Natural killer cell (primary cell): ENCODE measurements at places on chromosomes 5 and 9. TPM values are rescaled to one million over a fixed set of nuclear protein-coding genes. Genes with fewer than 3 reads are reported as not detected.
A peak's percentile ranks its signal among the peaks of the same experiment; 100 is the strongest.

DNA sequence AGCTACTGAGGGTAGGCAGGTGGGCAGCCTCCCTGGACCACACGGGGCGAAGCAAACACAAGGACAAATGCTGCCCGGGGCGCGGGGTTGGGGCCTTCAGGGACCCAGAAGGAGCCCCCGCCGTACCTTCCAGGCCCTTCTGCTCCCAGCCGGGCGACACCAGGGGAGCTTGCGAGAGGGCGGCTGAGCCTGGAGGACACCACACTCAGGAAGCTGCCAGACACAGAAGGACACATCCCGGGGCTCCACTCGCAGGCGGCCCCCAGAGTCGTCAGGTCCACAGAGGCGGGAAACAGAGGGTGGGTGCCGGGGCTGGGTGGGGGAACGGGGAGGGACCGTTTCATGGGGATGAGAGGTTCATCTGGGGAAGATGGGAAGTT lies 58.5 kb upstream of the UBAC1 start:
- DNase-seq = no peak

DNA sequence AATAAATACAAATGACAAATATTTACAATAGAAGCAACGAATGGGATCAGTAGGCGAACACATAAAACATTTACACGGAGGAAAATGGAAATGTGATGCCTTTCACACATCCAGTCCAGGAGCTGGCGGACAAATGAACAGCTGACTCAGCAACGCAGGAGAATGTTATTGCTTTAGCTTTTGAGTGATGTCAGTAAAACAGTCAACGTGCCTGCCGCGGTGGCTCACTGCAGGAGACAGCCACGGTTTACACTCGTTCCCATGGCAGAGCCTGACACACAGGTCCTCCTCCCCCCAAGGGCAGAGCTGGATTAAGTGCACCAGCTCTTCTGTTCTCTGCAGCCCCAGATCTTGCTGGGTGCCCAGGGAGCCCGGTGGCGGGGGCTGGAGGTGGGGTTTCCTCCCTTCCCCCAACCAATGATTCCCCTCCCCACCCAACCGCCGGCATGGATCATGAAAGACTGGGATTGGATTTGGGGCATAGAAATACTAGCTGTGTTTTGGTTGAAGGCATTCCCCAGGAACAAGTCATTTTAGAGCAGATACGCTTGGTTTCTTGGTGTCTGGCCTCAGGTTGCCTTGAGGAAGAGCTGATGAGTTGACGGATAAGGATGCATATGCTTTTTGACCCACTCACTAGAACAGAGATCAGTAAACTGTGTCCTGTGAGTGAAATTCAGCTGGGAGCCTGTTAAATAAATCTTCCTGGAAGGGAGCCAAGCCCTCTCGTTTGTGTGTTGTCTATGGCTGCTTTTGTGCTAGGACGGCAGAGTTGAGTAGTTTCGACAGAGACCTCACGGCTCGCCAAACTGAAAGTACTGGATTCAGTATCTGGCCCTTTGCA lies 12.5 kb downstream of the STC2 start:
- no peak for DNase-seq

- DNase-seq = no peak
Observed at GRCh38 chr5:146173597-146173996, 8.9 kb downstream of the LARS1 start.

GRCh38 chr5:32231929-32232328 lies 57.8 kb upstream of the GOLPH3 start:
- DNase-seq = no peak

DNA sequence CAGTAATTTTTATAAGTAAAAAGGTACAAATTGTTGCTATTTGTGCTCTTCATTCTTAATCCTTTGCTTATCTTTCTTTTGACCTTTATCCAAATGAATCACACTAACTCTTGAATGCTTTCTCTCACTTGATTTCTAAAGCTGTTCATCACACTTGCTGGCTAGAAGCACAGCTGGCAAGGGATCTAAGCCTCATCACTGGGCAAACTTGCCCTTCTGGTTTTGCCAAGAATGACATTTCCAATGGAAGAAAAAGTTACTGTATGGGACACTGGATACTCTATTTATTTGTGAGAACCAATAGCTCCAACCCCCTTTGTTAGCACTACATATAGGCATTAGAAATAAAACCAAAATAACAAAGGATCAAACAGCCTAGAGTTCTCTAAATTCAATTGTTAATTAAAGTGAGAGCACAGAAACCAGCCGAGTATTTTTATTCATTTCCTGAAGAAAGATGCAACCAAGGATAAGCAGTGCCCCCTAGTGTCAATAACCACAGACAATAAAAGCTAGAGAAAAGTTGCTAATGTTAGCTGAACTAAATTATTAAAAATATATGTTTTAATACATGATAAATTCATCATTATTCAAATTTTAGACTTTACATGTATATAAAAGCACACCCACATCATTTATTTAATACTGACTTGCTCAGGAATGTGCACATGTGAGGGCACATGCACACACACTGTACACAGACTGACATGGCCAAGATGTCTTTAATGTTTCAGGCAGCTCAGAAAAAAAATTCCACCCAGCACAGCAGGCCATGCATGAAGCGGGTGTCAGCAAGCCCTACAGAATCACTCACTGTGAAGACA lies 59.8 kb upstream of the POU5F2 start:
- peak; percentile 71 for DNase-seq

GRCh38 chr9:37383876-37384746 lies 38.4 kb upstream of the GRHPR start:
- DNase-seq = no peak

DNA sequence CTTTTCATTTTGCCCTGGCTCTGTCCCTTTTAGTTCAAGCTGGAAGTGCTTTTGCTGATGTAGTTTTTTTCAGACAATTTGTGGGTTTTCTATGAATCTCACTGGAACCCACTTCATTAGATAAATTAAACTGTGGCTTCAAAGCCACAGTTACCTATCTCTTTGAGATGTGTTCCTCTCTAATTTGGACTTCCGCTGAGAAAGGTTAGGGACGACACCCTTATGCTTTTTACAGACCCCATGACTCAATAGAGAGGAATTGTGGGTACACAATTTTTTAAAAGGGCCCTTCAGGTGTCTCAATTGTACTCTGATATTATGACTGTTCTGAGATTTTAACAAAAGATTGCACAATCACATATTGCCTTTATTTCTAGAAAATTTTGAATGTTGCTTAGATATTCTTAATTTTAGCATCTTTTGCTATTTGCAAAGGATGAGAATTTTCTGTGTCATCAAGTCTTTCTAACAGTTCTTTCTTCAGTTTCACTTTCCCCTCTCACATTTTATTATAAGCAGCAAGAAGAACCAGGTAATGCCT lies 110.6 kb downstream of the GADD45G start:
- no peak for DNase-seq

GRCh38 chr9:107918749-107919148 lies 429.2 kb upstream of the KLF4 start:
- DNase-seq = no peak

GRCh38 chr9:76962732-76963131 lies 56.7 kb upstream of the FOXB2 start:
- DNase-seq = no peak

DNA sequence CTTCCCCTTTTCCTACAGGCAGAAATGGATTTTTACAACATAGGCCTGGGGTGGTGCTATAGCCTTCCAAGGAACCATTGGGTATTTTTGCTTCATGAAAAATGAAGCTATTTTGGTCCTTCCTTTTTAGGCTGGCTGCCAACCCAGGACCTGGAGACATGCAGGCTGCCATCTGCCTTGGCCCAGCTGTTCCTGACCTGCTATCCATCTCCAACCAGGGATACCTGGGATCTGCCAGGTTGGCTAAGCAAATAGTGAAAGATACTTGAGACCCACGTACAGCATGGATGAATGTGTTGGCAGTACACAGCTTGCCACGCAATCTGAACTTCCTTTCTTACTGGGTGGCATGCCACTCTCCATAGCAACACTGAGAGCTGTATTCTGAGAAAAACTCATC lies 31.1 kb downstream of the MRPS27 start:
- DNase-seq = no peak

- DNase-seq = no peak
Observed at GRCh38 chr9:8845376-8845775, 1045.8 kb upstream of the DMAC1 start.

- no peak for DNase-seq
Observed at GRCh38 chr9:34374905-34375552, 1.7 kb downstream of the MYORG start.

GRCh38 chr5:64947031-64947430 lies 178.3 kb downstream of the CWC27 start:
- DNase-seq = no peak

GRCh38 chr5:161966564-161966963 lies 101.0 kb upstream of the GABRG2 start:
- DNase-seq = no peak

GRCh38 chr5:116375926-116376325 lies 198.7 kb downstream of the SEMA6A start:
- DNase-seq = no peak

- DNase-seq = no peak
Observed at GRCh38 chr9:130858739-130859705, 24.0 kb downstream of the ABL1 start.

DNA sequence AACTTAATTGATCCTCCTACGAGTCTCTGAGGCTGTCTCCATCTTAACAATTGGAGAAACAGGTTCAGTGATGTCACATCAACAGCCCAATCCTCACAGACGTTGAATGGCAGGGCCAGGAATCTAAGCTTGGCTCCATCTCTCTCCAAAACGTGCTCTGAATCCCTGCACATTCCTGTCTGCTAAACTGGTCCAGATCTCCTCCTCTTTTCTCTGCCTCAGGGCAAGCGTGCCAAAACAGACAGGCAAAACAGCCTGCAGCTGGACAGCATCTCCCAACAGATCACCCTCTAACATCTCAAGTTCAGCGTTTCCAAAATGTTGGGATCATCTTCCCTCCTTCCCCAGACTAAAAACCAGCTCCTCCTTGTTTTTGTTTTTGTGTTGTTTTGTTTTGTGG lies 6.6 kb downstream of the FBP1 start:
- DNase-seq = no peak

GRCh38 chr9:76352026-76352620 lies 42.1 kb downstream of the RFK start:
- no peak for DNase-seq

GRCh38 chr9:136105398-136106135 lies 10.5 kb upstream of the NACC2 start:
- no peak for DNase-seq

GRCh38 chr9:79535534-79535933 lies 36.2 kb upstream of the TLE4 start:
- no peak for DNase-seq

GRCh38 chr9:17623965-17624364 lies 45.1 kb downstream of the SH3GL2 start:
- DNase-seq = no peak

DNA sequence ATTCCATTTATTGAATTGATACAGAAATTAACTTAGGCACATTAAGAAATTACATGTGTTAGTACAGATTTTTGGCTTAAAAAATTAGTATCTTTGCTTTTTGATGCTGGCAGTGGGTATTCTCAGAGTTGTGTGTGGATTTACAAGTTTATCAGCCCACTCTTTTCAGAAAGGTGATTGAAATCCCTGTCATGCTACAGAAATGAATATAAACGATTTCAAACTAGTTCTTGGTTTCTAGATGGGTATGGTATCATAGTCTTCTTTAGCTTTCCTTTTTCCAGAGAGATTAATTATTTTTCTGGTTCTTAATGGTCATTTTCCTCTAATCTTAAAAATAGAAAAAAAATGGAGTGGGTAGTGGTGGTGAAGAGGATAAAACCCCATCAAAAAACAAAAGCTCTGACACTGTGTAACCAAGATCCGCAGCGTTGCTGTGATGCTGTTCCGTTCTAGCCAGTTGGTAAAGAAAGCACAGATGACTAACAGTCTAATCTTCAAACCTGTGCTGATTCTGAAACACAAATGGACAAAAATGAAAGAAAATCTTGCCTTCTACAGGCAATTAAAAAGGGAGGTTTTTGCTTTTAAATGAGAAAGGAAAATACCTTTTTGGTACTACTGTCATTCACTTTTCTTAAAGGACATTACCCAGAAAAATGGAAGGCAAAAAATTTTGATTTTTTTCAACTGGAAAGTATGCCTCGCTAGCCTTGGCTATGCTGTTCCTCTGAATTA lies 5.2 kb downstream of the LRRTM2 start:
- no peak for DNase-seq

- DNase-seq = peak; percentile 88
Observed at GRCh38 chr5:132466433-132467286, 23.9 kb downstream of the IRF1 start.

DNA sequence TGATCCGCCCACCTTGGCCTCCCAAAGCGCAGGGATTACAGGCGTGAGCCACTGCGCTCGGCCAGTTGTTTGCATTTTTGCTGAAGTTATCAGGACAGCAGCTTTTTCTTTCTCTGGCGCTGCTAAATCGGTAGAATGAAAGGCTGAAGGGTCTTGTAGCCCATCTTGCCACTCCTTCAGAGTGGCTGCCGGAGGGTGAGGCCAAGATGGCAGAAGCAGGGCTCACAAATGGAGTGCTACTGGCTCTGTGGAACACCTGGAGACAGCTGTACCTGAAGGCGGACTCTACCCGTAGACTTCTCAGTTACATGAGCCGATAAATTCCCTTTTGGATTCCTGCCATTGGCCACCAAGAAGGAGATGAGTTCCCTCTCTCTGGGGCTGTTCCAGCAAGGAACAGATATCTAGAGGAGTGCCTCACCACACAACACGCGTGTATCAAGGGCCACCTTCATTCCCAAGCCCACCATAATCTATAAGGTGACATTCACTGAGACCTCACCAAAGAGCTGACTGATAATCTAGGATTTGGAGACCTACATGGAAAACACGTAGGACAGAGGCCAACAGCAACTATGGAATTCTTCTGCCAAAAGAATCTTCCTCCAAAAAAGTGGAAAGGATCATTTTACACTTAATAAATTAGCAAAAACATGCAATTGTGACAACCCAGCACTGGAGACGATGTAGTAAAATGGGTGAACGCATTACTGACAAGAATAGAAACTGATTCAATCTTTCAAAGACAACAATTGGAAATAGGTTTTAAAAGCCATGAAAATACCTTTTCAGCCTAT lies 21.8 kb downstream of the STK10 start:
- DNase-seq = no peak

PLPP7 gene
- 0.59 TPM for total RNA-seq

ZFP2 gene
- total RNA-seq = 0.33 TPM

ANKRD55 gene
- not detected for total RNA-seq

ZNF79 gene
- total RNA-seq = 13.8 TPM

C9orf50 gene
- total RNA-seq = not detected

CWC27 gene
- 26.3 TPM for total RNA-seq

SPINK6 gene
- not detected for total RNA-seq

SPOCK1 gene
- 0.61 TPM for total RNA-seq
